ENCODE measurements at places on chromosomes 5 and 9.

- no peak for DNase-seq
Measured at GRCh38 chr5:137923856-137924255, 34.6 kb downstream of the PKD2L2 start.

DNA sequence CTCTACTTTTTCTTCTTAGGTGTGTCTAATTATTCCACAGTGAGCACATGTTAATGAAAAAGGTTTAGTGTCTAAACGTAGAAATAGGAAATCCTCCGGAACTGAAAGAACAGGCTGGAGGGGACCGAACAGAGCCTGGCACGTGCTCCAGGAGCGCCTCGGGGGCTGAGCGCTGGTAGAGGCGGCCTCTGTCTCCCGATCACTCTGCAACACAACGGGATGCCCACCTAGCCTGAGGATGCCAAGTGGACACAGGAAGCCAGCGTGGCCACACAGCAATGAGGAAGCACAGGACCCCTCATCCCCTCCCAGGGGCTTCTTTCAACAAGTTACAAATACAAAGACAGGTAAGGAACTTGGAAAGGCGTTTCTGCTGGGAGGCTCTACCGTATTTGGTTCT is 19.4 kb downstream of the TRIM7 start:
- DNase-seq: no peak

- no peak for DNase-seq
Measured at GRCh38 chr9:104831681-104832080, 67.8 kb downstream of the NIPSNAP3B start.

DNA sequence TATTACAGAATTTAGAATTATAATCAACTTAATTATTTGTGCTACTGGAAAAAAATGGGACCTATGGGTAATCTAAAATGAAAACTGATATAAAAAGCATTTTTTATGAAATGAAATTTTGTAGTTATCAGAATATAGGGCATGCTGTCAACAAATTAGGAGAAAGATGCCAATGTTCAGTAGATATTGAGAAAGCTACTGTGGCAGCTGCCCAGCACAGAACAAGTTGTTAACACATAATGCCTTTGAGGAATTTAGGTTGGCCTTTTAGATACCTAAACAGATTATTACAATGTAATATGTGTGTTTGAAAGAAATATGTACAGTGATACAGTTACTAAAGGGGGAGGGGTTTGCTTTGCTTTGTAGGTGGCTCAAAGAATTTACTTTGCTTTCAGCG is 54.1 kb downstream of the PPIC start:
- no peak for DNase-seq

DNA sequence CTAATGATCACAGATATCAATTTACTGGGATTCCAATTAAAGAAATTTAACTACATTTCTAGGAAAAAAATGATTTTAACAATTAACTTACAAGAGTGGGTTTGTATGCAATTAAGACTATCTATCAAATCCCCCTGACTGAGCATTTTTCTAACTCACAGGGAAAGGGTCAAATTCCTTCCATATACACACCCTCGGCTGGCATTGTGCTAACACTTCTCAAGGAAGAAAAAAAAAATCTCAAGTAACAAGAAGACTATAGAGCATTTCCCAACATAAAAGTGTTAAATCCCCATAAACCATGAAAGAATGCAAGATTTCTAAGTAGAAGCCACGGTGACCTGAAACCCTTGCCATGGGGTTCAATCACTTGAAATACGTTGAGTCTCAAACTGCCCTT is 368.8 kb downstream of the GLIS3 start:
- no peak for DNase-seq

Data from NCI-H2227 treated with DMSO at 0.1 percent for 48 hours (cell line).